Naive B cell (primary cell): ENCODE measurements at places on chromosomes 11 and 22. TPM values are rescaled to one million over a fixed set of nuclear protein-coding genes. Genes with fewer than 3 reads are reported as not detected.

The MPST gene
- polyA plus RNA-seq = 13.0 TPM

The LRRC4C gene
- polyA plus RNA-seq = not detected

The HTATIP2 gene
- 68.2 TPM for polyA plus RNA-seq

The LRRC56 gene
- polyA plus RNA-seq = 0.92 TPM

The C22orf15 gene
- polyA plus RNA-seq = 4.9 TPM

The ALDH3B2 gene
- not detected for polyA plus RNA-seq

The SNRPD3 gene
- 131 TPM for polyA plus RNA-seq

The PKDREJ gene
- not detected for polyA plus RNA-seq
